CD8-positive, alpha-beta memory T cell (primary cell): ENCODE measurements at places on chromosomes 13 and 19. TPM values are rescaled to one million over a fixed set of nuclear protein-coding genes. Genes with fewer than 3 reads are reported as not detected.

Gene ASPDH
- polyA plus RNA-seq: not detected

Gene ZNF433
- polyA plus RNA-seq: 3.2 TPM

Gene ZIC2
- not detected for polyA plus RNA-seq

Gene GNG7
- polyA plus RNA-seq: 1.2 TPM

Gene ZNF44
- 27.8 TPM for polyA plus RNA-seq

Gene STOML3
- polyA plus RNA-seq: not detected

Gene SPIB
- 0.52 TPM for polyA plus RNA-seq

Gene APOC4
- polyA plus RNA-seq: not detected

Gene RPL28
- 615 TPM for polyA plus RNA-seq

Gene CGB8
- polyA plus RNA-seq: not detected

Gene TRPM4
- not detected for polyA plus RNA-seq

Gene CFD
- polyA plus RNA-seq: 6.9 TPM
